Sciatic nerve (tissue), 2 donors: ENCODE measurements at places on chromosomes 7 and 10. TPM values are rescaled to one million over a fixed set of nuclear protein-coding genes. Genes with fewer than 3 reads are reported as not detected.

Gene TBX20
- not detected for total RNA-seq

DNA sequence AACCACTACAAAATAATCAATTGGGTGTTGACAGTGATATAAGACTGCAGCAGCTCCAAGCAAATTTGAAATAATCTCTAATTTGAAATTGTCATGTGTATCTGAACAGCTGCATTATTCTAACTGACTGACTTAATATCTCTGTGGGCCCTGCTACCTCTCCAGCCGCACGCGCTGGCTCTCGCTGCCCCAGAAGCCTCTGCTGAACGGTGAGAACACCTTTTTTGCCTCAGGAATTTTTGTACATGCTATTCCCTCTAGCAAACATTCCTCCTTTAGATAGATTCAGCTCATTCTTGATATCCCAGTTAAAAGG is 155.9 kb upstream of the MDFIC start:
- no peak for DNase-seq

- DNase-seq = no peak
Observed at GRCh38 chr7:138798836-138799235, 840 bp upstream of the ATP6V0A4 start.

DNA sequence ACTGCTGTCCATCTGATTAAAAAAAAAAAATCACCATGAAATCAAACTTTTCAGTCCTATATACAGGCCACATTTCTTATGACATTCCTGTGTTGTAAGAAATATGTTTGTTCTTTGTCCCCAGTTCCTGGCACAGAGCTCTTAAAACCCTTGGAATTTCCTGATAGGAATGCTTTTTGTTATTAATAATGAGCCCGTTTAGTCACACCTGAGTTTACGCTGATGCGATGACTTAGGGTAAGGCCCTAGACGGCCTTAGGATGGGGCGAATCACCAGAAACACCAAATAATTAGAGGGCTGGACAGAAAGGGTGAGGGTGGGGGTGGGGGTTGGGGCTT is 17.5 kb downstream of the TSPAN15 start:
- no peak for DNase-seq

Gene C7orf57
- total RNA-seq = not detected

DNA sequence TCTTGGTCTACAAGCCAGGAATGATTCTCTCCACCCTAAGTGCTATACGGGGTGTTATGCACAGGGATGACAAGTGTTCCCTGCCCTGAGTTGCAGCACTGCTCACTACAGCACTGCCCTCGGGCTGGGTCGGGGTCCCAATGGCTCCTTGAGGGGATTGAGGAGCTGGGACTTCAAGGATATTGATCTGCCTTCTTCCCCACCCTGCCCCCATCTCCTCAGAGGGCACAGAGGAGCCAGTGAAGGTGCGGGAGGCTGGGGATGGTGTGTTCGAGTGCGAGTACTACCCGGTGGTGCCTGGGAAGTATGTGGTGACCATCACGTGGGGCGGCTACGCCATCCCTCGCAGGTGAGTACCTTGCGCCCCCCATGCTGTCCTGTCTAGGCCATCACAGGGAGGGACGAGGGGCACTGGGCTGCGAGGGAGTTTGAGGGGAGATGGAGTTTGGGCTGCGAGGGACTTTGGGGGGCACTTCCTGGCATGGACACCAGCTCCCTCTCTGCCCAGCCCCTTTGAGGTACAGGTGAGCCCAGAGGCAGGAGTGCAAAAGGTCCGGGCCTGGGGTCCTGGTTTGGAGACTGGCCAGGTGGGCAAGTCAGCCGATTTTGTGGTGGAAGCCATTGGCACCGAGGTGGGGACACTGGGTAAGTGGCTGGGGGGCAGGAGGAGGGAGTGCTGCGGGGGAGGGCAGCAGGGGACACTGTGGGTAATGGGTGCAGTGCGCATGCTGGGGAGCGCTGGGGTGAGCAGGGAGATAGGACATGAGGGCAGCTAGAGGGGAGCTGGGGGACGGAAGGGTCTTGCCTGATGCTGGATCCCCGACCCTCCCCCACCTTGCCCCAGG is 10.3 kb downstream of the FLNC start:
- DNase-seq = peak; percentile 51

- no peak for DNase-seq
Observed at GRCh38 chr10:113496111-113497109, 56.4 kb upstream of the HABP2 start.

Gene ADAMTS14
- 3.1 TPM for total RNA-seq

DNA sequence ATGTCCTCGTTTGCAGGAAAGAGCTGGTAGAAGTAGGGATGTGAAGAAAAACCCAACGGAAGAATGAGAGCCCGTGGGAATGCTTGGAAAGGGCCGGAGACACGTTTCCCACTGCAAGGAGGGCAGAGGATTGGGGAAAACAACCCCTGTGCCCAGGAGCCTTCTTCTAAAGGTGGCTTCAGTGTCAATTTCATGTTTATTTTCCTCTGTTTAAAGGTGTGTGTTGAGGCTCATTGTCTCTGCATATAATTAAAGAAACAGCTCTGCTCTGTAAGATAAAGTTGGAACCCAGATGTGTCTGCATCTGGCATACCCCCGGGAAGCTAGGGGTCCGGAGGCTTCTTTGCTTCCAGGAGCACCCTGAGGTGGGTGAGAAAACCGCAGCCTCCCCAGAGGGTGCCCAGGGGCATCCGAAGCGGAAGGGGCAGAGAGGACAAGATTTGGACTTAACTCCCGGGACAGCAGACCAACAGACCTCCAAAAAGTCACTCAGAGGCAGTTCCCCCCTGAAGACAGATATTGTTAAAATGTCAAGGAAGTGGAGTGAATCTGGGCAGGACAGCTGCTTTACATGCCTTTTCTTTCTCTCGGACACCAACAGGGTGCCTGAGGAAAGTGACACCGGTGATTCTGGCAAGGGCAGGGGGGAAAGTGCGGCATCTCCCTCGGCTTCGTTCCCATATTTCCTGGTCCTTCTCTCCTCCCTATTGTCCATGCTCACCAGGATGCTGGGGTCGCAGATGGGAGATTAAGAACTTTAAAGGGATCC is 8.6 kb upstream of the GATA3 start:
- peak; percentile 39 for DNase-seq

Gene PIK3AP1
- 13.8 TPM for total RNA-seq

Gene THSD7A
- 30.9 TPM for total RNA-seq

GRCh38 chr7:111951052-111951451 is 255.1 kb downstream of the DOCK4 start:
- no peak for DNase-seq

- no peak for DNase-seq
Observed at GRCh38 chr7:3134745-3135144, 91.1 kb upstream of the CARD11 start.

DNA sequence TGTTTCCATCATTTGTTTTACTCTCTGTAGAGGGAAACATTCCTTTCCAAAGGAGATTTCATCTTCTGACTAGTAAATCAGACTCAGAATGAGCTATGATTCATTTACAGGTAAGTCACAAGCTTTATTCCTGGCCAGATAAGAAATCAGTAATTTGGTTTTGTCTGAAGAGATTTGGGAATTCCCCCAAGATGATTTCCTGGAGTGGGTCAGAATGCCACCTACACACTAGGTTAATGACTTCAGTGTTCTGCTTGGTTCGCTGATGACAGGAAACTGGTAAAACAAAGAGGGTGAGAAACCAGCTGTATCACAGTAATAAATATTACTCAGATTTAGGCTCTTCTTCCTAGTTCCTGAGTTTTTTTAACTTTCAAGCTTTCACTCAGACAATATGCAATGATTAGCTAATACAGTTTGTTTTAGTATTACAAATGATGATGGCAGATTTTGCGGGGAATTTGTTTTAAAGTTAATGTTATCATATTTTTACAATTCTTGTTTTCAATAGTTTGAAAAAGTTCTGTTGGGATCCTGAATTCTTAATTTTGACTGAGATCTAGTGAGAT is 8.3 kb upstream of the ASZ1 start:
- DNase-seq = no peak

GRCh38 chr10:44325157-44325556 is 59.7 kb downstream of the CXCL12 start:
- DNase-seq = no peak

Gene LIPF
- total RNA-seq = not detected

Gene FAM13C
- total RNA-seq = 25.0 TPM

DNA sequence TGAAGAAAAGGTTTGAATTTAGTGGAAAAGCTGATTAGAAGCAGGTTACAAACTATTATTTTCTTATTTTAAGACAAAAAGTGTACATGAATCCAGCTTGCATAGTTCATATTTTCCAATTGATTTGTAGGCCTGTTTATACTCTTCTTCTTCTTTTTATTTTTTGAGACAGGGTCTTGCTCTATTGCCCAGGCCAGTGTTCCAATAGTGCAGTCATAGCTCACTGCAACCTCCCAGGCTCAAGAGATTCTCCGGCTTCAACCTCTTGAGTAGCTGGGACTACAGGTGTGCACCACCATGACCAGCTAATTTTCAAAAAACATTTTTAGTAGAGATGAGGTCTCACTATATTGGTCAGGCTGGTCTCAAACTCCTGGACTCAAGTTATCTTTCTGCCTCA is 45.0 kb downstream of the ARL4A start:
- DNase-seq = no peak

DNA sequence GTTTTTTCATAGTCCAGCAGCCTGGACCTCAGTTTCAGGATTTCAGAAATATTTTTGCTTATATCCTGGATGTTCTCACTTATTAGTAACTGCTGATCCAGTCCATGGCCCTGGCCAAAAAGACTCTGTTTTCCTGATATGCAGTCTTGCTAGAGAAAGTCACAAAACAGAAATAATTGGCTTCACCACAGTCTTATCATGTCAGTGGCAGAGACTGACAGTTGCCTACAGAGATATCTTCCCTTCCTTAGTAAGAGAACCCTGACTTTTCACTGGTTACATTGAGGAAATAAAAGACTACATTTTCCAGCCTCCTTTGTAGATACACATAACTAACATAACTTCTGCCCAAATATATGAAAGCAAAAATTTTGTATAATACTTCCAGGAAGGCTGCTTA is 56.6 kb downstream of the AHR start:
- no peak for DNase-seq

Gene CACNB2
- total RNA-seq = 1.2 TPM

Gene DPYSL4
- total RNA-seq = 0.31 TPM

DNA sequence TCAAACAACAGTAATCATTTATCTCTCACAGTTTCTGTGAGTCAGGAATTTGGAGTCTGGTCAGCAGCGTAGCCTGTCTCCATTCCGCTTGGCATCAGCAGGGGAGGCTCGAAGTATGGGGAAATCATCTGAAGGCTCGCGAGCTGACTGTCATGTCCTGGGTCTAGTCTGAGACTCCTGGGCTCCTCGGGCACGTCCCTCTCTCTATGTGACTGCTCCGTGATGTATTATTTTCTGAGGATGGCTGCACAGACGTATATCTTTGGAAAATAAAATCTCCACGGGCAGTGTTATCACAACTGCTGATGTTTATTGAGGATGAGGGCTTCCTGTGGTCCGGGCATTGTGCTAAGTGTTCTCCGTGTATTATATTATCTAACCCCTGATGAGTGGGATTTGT is 23.3 kb upstream of the PCGF5 start:
- DNase-seq = no peak

DNA sequence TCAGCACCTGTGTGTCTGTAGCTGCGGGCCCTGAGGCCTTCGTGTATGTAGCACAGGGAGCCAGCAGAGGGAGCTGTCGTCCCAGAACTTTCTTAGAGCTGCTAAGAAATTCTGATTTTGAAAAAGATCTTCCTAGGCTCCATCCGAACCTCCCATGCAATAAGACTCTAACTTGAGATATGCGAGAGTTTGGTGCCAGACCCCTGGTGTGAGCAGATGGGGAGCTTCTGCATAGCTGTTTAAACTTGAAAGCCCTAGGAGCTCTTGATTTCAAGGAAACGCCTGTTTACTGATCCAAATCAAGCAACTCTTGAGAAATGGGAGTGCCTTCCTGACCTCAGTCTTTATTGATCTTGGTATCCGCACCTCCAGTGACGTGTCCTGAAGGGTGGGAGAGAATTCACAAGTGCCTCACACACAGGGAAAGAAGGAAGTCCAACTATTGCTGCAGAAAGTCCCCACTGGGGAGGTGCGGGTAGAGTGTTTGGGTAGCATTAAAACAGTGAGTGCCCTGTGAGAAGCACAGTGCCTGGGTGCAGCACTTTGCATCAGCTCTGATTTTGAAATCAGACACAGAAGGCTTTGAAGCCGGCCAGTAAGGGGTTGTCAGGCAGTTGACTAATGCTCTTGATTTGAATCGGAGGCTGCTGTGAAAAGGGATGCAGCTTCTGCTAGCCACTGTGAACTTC is 66.4 kb upstream of the STRIP2 start:
- DNase-seq = peak; percentile 91

DNA sequence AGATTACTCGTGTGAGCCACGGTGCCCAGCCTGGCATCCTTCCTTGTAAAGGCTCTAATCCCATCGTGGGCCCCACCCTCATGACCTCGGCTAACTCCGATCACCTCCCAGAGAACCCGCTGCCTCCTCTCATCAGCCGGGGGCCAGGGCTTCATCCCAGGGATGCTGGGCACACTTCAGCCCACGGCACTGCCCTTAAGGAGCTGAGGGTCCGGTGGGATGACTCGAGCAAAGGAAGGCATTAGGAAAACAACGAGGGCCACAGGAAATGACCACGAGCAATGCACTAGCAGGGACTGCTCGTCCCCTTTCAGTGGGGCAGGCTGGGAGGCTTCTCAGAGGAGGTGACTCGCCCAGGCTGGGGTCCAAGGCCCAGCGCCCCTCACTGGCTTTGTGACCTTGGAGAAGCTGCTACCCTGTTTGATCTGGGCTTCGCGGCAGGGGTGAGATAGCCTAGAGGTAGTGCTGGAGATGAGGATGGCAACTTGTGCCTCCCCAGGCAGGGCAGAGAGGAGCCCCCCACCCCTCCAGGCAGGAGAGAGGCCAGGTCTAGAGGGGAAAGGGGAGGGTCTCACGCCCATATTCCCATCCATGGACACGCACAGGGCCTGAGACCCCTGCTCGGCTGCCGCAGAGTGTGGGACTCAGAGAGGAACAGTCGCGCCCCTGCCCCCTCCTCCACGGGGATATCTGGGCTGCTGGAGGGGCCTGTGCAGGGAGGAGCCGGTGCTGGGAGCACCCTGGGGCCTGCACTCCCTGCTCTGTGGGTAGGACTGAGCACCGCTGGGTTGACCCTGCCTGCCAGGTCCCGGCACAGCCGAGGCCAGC is 26.8 kb downstream of the ELFN1 start:
- DNase-seq = peak; percentile 42

DNA sequence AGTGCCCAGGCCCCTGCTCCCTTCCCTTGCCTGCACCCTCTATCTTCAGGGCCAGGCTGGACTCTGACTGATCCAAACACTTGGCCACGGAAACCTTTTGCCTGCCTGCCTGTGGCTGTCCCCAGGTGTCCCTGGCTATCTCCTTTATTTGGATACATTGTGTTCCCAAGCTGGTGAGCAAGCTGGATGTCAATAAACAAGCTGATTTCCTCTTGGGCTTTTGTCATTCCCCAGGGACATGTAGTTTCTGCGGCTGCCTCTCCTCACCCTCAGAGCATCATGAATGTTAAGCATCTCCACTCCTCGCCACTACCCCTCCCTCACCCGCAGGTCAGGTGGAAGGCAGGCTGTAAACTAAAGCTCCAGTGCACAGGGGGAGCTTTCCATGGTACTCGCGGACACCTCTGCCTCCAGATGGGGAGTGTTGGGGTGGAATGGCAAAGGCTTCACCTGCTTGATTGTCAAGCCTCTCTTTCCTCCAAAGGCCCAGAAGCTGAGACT is 6.9 kb downstream of the GHRHR start:
- DNase-seq = no peak

Gene PRSS37
- not detected for total RNA-seq
